H54 (cell line): ENCODE measurements at places on chromosomes 1 and 21.

DNA sequence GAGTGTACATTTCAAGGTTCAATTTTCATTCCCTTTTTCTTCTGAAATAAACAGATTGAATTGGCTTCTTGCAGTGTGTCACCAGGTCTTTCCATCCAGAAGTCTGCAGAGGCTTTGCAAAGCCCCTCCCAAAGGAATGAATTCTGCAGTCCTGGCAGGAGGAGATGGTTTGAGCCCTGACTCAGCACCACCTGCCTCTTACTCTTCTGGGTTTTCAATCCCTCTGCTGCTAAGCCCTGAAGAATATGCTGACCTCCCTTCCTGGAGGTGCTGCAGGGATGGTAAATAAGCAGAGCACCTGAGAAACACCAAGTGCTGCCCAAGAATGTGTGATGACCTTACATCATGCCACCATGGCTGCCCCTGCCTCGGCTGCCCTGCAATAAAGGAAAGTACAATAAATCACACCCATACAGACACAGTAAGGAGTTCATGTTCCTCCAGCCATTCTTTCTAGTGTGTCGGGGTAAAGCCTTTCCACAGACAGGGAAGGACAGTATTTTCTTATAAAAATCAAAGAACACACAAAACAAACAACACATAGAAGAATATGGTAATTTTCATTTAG, 209.2 kb downstream of the ZNF326 start:
- no peak for DNase-seq

DNA sequence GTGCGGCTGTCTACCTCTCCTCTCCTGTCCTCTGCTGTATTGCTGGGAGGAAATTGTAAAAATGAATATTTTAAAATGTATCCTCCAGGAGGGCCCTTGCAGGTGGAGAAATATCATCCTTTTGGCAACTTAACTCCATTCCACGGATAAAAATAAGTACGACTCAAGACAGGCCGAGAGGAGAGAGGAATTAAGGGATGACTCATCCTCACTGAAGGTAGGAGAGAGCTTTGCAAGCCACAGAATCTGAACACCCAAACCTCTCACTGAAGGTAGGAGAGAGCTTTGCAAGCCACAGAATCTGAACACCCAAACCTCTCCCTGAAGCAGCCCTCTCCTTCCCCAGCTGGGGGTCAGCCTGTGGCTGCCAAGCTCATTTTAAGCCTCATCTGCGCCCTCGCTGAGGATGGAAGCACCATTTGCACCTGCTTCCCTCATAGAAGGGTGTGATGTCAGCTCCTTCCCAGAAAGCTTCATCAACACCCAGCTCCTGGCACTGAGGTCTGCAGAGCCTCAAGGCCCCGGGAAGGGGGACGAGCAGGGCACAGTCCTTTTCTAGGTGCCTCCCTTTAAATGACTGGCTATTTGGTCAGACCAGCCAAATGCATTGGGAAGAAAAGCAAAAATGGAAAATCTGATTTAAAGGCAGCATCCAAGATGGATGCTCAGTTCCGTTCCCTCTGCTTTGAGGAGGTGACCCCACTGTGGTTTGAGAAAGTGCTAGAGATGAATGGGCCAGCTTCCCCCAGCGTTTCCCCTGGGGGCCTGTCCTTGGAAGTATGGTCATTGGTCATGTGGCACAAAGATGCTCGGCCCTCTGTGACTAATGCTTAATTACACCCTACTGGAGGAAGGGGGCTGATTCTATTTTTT, 12.9 kb upstream of the SELENON start:
- DNase-seq = no peak

DNA sequence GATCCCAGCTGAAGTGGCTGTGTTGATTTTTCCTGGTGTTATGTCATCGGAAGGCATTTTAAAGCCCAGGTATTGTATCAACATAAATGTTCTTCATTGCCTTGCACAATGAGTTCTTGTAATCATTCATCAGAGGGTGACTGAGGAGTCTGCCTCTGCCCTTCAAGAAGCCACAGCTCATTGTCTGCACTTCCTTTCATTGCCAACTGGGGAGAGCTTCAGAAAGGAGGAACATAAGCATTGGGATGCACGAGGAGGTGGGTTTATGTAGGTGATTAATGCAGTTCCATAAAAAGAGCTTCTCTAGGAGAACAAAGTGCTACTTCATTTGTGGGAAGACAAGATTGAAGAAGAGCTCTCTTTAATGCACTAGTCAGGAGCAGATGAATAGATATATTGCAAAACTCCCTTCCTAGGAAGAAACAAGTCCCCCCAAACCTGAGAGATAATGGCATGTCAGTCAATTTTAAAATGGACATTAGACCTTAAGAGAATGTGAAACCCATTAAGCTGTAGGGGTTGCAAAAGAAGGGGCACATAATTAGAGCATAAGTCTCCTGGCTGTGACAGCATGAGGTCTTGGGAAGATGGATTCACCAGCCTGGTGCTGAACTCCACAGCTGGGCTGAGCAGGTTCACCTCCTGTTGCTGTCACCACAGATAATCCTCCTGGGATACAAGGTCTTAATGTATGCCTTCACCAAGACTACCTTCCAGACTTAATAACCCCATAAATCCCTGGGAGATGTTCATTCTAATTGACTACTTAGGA, 124.6 kb downstream of the BACH1 start:
- DNase-seq = no peak

- no peak for DNase-seq
Observed at GRCh38 chr1:182357913-182358312, 33.7 kb downstream of the GLUL start.

DNA sequence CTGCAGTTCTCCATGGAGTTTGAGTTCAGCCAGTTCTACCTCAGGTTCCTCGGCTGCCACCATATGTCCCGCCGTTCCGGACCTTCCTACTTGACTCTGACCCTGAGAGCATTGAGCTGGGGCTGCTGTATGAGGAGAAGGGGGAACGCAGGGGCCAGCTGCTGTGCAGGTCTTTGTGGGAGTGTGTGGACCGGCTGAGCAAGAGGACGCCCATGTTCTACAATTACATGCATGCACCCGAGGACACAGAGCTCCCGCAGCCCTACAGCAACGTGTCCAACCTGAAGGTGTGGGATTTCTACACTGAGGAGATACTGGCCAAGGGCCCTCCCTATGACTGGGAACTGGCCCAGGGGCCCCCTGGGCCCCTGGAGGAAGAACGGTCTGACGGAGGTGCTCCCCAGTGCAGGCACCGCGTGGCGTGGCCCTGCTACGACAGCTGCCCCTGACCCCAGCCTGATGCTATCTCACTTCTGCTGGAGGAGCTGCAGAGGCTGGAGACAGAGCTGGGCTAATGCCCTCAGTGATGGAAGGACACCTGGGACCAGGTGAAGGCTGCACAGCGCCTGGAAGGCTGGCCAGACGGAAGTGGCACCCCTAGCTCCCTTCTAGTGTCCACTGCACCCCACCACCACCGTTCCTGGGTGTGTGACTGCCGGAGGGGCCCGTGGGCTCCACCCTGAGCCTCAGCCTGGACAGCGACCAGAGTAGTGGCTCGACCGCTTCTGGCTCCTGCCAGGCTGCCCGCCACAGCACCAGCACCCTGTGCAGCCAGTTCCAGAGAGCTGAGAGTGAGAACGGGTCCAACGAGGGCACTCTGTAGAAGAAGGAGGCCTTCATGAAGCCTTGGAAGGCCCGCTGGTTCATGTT, 20.8 kb upstream of the NPPB start:
- no peak for DNase-seq

DNA sequence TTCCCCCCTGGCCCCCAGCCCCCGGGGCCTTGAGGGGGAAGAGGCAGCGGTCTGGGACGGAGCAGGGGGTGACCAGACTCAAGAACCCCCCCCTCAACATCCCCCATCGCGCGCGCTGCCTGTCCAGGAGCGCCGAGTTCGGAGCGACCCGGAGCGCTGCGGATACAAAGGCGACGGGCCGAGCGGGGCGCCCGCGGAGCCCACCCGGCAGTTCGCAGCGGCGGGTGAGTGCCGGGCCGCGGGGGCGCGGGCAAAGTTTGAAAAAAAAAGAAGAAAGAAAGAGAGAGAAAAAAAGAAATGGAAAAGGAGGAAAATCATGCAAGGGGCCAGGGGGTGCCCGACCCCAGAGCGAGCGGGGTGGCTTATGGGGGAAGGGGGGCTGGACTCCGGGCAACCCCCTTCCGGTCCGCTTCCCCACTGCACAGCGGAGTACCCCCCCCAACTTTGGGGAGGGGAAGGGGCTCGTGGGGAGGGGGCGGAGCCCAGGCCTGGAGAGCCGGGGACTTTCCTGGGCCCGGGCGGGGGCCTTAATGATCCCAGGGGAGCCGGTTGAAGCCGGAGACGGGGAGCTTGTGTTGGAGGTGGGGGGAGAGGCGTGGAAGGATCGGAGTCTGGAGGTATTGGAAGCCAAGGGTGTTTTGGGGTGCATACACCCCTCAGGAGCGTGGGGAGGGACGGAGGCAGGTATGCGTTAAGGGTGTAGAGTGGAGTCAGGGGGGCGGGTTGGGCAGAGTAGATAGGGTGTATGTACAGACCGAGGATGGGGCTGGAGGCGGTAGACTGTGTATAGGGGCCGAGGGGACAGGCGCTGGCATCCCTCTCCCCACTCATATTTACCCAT, 502 bp downstream of the VANGL2 start:
- no peak for DNase-seq

DNA sequence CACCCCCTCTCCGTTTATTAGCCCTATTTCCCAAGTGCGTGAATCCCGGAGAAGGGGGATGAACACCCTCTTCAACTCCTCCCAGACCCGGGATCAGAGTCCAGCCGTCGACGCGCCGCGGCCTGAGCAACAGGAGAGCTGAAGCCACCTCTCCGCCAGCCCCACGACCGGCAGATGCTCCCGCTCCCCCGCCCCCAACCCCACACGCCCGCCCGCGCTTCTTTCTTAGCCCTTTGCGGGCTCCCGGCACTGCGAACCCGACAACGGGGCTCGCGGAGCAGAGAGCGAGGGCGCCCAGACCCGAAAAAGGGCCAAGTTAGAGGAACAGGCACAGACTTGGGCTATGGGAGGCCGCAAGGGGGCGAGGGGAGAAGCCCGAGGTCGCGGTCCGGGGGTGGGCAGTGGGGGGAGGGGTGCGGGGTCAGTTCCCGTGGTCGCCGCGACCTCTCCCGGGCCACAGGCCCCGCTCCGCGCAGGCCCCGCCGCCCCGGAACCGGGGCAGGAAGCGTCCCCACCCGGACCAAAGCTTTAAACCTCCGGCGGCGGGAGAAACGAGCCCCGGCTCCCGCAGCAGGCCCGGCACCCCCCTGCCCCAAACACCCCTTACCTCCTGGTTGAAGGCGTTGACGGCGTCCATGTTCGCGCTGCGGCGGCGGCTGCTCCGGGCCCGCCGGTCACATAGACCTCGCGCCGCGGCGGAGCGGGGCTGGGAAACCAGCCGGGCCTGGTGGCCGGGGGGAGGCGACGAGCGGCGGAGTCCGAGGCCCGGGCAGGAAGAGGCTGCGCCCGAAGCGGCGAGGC, 662 bp downstream of the SCAF4 start:
- DNase-seq = no peak

DNA sequence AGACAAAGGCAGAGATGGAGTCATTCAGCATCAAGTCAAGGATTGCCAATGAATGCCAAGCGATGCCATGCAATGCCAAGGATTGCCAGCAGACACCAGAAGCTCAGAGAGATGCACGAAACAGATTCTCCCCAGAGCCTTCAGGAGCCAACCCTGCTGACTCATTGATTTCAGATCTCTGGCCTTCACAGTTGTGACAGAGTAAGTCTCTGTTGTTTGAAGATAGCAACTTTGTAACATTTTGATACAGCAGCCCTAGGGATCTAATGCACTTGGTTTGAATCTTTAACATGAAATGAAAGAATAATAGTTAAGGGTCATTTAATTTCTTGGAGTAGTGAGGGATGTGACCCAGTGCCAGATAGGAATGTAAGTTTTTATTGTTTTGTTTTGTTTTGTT, 287.4 kb upstream of the RUNX1 start:
- no peak for DNase-seq

DNA sequence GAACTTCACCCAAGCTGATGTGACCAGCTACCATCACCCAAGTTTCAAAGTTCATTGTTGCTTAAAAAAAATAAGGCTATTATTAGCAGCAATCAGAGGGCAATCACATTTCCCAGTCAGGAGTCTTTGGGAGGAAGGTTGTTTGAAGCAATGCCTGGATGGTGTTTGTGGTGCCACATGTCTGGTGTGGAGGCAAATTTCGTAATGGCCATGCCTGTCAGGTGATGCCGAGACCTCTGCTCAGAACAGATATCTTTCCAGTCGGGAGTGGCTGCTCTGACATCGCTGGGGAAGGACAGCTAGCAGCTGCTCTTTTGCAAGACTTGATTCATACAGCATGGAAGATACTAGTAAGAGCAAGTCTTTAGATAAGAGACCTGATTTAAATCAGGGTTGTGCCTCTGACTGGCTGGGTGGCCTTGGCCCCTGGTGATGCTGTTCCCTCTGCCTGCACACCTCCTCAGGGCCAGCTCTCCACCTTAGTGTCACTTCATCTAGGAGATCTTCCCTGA, 187.8 kb upstream of the JUN start:
- no peak for DNase-seq

DNA sequence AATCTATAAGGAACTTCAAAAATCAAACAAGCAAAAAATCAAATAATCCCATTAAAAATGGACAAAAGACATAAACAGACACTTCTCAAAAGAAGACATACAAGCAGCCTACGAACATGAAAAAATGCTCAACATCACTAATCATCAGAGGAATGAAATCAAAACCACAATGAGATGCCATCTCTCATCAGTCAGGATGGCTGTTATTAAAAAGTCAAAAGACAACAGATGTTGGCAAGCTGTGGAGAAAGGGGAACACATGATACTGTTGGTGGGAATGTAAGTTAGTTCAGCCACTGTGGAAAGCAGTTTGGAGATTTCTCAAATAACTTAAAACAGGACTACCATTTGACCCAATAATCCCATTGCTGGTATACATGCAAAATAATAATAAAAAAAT, 226.4 kb downstream of the S1PR1 start:
- no peak for DNase-seq

- DNase-seq = no peak
Observed at GRCh38 chr1:73066866-73067265, 784.5 kb upstream of the NEGR1 start.

- DNase-seq = no peak
Observed at GRCh38 chr1:195733826-195734225, 874.4 kb downstream of the KCNT2 start.

GRCh38 chr1:203290261-203291089, 14.8 kb upstream of the BTG2 start:
- DNase-seq = no peak

- DNase-seq = no peak
Observed at GRCh38 chr1:31771891-31772668, 7.9 kb upstream of the ADGRB2 start.

DNA sequence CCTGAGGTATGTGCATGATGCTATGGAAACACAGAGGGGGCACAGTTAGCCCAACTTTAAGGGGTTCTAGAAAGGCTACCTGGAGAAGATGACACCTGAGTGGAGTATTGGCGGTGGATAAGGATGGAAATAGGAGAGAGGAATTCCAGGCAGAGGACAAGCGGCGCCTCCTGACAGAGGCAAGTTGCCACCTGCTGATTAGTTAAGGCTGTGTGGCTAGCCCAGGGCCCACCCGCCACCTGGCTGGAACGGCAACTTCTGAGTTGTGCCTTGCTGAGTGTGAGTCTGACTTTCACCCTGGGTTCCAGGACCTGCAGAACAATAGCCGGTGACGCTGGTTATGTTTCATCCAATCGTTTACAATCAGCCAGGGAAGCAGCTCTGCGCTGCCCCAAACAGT, 126.9 kb upstream of the LMO4 start:
- no peak for DNase-seq
